Stimulated activated CD4-positive, alpha-beta T cell treated with anti-CD3 and anti-CD28 coated beads, TNF-alpha, amount 100 ng/mL, for 24 hours (primary cell): ENCODE measurements at places on chromosomes 1 and 21.
A peak's percentile ranks its signal among the peaks of the same experiment; 100 is the strongest.

GRCh38 chr21:36859744-36860501 is 106.5 kb downstream of the HLCS start:
- DNase-seq, result peak; percentile 22

- DNase-seq, result no peak
Measured at GRCh38 chr1:192810253-192810880, 1.5 kb downstream of the RGS2 start.

- no peak for DNase-seq
Measured at GRCh38 chr1:97999320-97999719, 78.5 kb upstream of the DPYD start.

- no peak for DNase-seq
Measured at GRCh38 chr1:62336995-62337705, 17.9 kb upstream of the KANK4 start.

DNA sequence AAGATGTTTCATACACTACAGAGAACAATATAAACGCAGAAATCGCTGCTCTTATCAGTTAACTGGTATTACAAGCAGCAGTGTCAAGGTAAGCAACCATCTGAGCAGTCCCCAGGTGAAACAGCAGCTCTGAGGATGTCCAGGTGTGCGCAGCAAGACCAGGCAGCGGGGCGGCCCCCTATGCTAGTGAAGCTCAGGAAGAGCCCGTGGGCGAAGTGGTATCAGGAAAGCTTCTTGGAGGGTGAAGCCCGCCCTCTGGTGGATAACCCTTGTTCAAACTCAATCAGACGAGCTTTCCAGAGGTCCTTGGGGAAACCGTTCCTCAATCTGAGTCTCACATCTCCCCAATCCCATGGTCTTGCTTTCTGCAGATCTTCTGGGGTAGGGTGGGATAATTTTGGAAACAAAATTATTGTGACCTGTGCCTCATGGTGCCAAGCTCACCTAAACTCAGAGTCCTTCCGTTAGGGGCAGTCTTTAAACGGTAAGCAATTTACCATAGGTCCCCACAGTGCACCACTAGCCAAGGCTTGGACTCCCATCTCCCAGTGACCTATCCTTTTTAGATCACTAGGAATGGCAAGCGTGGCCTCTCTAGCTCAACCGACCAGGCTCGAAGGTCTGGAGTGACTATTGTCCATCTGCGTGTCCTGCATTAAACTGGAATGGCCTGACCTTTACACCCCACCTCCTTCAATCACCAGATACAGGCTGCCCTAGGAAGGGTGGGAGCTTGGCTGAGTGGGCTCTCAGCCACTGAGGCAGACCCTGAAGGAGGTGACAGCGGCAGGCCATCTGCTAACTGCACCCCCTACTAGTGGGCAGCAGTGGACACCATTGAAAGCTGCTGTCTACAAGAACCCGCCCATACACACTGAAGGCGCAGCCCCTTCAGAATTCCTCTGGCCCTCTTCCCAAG is 13.6 kb upstream of the FAM110D start:
- peak; percentile 43 for DNase-seq

- no peak for DNase-seq
Measured at GRCh38 chr1:76659171-76659940, 207.9 kb upstream of the ST6GALNAC5 start.
